ENCODE measurements at places on chromosomes 6 and 20.

DNA sequence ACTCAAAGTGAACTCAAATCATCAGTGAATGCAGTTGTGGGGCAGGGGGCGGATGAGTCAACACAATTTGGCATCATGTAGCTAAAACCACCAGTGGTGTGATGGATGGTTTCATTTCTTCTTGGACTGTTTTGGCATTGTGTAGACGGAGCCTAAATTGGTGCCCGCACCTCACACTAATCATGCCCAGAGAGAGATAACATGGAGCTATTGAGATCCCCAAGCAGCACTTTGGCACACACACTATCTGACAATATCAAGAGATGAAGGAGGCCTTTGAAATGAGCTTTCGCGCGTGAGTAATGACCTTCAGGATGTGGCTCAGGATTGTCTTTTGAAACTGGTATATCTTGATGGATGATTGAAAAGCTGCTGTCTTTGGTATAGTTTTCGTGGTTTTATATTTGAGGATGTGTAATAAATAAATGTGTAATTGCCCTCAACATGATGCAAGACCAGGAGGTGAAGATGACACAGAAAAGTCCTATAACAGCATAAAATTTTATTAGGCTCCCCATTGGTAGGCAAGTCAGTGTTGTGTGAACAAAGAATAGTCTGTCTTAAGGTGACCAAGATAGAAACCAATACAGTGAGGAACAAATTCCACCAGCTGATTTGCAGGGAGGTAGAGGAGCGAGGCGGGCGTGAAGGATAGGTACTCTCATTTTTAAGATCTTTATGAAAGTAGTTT is 174.2 kb downstream of the TSHZ2 start:
- DNase-seq, result no peak

GRCh38 chr6:109081026-109081425 is 13.6 kb downstream of the SESN1 start:
- no peak for DNase-seq

DNA sequence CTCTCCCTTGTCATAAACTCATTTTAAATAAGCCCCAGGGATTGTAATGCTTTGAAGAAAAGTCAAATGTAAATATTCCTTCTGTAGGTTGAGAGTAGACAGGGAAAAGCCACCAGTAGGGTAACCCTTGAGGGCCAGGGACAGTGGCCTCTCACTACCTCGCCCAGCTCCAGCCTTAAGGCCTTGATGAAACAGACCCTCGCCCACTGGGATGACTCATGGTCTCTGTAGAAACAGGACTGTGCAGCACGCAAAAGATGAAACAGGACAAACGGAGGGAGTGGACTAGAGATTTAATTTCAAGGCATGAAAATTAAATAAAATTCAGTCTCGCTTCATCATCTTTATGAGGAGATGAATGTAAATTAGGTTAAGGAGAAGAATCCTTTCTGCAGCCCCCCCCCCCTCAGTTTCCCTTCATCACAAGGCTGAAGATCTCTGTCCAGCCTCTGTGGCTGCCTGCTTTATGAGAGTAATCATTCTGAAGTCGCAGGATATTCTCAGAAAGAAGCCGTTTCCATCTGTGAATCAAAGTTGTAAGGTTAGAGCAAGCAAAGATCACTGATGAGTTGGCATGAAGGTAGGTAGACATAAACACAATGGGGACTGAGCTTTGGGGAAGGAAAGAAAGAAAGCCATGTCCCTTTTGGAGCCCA is 60.4 kb downstream of the TMEM200A start:
- DNase-seq, result no peak

- no peak for DNase-seq
Measured at GRCh38 chr20:17227669-17228623, 1.1 kb downstream of the PCSK2 start.

GRCh38 chr6:41770381-41771057 is 9.2 kb downstream of the FRS3 start:
- DNase-seq, result no peak

DNA sequence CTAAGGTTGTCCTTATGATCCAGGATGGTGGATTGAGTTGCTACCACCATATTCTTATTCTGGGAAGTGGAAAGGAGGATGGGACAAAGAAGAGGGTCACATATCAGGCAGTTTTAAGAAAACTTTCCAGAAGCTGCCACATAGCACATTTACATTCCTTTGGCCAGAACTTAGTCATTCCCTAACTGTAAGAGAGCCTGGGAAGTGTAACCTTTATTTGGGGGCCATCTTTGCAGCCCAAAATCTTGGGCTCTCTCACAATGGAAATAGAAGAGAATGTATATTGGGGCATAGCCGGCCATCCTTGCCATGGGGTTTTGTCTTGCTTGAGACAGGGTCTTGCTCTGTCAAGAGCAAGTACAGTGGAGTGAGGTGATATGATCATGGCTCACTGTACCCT is 8.4 kb downstream of the ZNF341 start:
- no peak for DNase-seq

DNA sequence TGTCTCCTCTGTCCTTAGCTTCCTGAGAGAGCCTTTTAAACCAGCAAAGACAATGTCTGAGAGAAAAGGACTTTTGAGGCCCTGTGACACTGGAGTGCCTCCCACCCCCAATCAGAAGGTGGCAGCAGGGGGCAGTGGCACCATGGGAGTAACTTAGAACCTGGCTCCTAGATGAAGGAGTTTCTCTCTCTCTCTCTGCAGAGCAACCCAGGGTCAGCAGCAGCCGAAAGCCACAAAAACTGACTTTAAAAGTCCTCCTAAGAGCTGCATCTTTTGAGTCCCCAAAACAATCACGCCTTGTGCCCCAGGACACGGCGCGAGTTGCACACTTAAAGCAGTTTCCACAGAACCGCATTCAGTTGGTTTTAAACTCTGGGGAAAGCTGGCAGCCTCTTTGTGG is 5.3 kb upstream of the TCP11 start:
- no peak for DNase-seq

DNA sequence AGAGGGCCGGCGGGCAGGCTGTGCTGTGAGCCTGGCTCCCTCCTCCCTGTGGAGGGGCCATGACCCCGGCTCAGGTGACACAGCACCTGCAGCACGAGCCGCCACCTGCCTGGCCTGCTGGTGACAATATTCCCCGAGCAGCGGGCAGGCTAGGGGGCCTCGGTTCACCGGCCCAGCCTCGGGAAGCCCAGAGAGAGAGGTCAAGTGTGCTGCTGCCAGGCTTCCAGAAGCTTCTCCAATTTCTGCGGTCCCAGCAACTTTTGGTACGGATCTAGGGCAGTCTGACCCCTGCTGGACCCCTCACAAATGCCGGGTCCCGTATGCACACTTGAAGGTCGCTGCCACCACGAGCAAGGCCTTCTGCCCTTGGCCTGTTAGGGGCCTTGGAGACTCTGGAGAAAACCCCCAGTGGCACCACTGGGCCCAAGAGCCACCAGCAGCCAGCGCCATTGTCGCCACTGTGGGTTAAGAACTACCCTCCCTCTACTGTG is 38.6 kb upstream of the NOL4L start:
- DNase-seq, result no peak

- no peak for DNase-seq
Measured at GRCh38 chr6:31727034-31727716, 1.9 kb downstream of the DDAH2 start.

DNA sequence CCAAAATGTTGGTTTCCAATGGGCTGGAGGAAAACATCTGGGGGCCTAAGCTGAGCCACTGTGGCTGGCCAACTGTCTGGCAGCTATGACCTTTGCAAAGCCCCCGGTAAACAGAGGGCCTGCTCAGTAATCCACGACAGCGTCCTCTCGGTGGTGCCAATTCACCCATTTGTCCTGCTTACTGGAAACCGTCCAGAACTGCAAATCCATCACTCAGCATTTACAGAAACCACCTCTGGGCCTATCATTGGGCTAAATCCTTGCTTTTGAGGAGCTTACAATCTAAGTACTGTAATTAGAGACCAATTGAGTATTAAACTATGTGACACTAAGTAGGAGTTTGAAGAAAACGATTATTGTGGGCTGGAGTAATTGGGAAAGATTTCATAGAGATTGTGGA is 31.0 kb downstream of the ADAT2 start:
- DNase-seq, result no peak

GRCh38 chr6:91569071-91569470 is 982.2 kb upstream of the MAP3K7 start:
- no peak for DNase-seq

- DNase-seq, result no peak
Measured at GRCh38 chr6:166194914-166195859, 27.5 kb upstream of the TBXT start.

GRCh38 chr6:13491538-13491937 is 4.1 kb upstream of the GFOD1 start:
- no peak for DNase-seq

- no peak for DNase-seq
Measured at GRCh38 chr6:104958178-104959025, 1.5 kb downstream of the LIN28B start.

DNA sequence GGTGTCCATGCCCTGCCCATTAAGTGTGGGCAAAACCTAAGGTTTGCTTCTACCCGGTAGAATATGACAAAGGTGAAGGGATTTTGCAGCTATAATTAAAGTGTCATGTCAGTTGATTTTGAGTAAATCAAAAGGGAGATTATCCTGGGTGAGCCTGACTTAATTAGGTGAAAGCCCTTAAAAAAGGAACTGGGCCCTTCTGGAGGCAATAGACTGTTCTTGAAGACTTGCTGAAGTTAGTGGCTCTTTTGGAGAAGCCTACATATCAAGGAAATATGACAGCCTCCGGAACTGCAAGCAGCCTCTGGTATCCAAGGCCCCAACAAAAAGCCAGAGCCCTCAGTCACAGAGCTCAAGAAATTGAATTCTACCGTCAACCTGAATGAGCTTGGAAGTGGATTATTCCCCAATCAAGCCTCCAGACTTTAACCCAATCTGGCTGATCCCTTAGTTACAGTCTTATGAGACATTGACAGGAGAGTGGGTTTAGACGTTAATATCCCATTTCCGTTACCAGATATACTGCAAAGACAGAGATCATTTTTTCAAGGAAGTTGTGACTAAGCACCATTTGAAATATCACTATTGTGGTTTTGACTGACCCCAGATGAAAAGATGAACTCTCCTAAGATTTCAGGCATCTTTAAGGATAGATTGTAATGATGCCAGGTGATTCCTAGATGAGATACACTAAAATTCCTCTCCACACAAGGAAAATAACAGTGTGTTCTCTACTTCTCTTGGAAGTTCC is 303.4 kb downstream of the PLCB1 start:
- no peak for DNase-seq

All from hematopoietic multipotent progenitor cell treated with erythropoietin and hydrocortisone succinate and interleukin-3 and kit ligand, for 17 days (in vitro differentiated cells).